Activated naive CD4-positive, alpha-beta T cell treated with anti-CD3 and anti-CD28 coated beads for 36 hours (primary cell): ENCODE measurements at places on chromosomes 3 and 15.

GRCh38 chr15:79682851-79683288 lies 213.9 kb downstream of the MTHFS start:
- DNase-seq = no peak

DNA sequence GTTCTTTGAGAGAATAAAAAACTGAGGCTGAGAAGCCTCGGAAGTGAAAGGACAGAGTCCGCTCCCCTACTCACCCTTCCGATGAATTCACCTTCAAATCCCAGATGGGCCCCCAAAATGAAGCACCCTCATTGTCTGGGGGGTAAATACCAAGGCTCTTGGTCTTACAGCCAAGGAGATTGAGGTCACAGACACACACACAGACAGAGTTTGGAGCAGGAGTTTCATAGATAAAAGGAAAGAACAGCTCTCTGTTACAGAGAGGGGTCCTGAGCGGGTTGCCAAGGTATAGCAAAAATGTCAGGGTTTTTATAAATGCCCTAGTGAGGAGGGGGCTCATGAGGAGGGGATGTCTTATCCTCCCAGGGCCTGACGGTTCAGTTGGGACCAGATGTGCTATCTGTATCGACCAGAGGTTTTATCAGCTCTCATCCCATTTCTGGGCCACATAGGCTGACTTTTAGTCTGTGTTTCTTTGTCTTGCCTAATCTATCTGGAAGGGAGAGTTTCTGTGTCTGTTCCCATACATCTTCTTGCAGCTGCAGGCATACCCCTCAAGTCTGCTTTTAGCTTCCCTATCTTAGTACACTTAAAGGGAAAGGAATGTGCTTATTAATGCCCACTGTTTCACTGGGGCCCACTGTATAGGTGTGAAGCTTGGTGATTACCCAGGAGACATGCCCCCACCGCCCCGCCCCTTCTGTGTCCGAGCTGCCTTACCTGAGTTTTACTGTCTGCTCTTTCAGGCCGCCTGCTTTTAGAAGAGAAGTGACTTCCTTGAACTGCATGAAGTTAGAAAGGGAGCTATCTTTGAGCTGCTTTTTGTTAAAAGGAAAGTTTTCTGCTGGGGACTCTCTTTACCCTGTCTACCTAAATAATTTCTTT lies 66.8 kb upstream of the ATP11B start:
- DNase-seq = no peak

GRCh38 chr3:152299249-152299976 lies 30.7 kb downstream of the MBNL1 start:
- DNase-seq = no peak

DNA sequence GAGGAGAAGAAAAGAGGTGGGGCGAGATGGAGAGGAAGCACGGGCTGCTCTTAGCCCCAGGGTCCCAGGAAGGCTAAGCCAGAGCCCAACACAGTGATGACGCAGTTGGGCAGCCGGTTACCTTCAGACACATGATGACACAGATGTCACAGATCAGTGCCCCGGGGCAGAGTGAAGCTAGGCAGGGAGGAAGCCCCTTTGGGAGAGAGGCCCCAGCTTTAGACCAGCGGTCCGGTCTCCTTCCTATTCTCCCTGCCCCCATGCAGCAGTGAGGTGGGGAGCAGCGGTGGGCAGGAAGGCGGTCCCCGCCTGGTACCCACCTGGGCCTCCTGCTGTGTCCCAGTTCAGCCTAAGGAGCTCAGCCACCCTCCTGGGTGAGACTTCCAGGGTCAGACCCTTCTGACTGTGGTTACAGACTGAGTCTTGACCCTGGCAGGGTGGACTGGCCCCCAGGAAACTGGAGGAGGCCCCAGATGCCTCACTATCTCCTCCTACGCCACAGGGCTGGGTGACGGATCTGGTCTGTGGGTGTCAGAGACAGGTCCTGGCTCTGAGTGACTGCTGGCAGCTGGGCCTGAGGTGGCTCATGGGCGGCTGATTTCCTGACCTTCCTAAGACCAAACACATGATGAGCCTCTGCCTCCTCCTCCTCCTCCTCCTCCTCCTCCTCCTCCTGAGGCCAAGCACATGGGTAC lies 38.8 kb upstream of the LINGO1 start:
- DNase-seq = no peak

DNA sequence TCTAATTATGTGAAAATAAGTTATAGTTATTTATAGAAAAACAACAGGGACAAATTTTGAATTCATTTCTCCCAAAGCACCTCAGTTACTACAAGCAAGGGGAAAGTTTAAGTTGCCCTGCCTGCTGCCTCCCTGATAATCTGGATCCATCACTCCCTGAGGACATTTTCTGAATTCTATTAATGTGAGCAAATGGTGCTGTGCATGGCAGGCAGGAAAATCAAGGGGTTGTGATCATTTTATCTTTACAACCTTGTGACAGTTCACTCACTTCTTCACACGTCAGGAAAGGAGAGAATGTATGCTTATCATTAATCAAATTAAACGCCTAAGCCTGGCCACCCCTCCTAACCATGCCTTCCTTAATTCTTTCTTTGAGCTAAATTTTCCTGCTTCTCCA lies 39.3 kb downstream of the ITGB5 start:
- DNase-seq = no peak
